ENCODE measurements at places on chromosomes 13 and 19. TPM values are rescaled to one million over a fixed set of nuclear protein-coding genes. Genes with fewer than 3 reads are reported as not detected.

DNA sequence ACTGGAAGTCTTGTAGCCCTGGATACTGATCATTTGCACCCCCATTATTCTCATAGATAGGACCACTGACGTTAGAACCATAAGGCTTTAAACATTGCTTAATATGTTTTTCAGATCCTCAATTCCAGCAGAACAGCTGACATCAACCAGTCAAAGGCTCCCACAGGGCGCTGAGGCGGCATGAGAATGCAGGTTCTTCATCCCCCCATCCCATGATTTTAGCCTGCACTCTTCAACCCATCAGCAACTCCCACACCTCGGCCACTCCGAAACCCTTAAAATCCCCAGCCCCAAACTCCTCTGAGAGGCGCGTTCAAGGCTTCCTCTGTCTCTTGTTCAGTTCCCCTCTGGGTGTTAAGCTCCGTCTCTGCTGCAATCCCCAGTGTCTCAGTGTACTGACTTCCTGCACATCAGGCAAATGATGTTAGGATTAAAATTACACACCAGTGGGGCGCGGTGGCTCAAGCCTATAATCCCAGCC is 24.3 kb upstream of the LAMP1 start:
- no peak for DNase-seq

DNA sequence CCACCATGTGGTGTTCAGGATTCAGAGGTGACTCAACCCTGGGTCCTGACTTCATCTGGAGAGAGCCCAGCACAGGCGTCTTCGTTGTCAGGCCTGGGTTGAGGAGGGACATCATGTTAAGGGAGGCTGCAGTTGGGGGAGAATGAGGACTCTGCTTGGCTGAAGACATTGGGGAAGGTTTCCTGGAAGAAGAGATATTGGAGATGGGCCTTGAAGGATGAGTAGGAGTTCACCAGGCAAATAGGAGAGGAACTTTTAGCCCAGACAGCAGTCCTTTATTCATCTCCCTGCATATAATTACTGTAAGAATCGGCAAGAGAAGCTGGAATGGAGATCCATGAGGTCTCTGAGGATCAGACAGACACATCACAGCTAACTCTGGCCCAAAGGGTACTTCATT is 38.9 kb downstream of the VAV1 start:
- no peak for DNase-seq

- DNase-seq, result no peak
These were observed 44.9 kb upstream of the DCUN1D2 start for GRCh38 chr13:113535381-113535781.

DNA sequence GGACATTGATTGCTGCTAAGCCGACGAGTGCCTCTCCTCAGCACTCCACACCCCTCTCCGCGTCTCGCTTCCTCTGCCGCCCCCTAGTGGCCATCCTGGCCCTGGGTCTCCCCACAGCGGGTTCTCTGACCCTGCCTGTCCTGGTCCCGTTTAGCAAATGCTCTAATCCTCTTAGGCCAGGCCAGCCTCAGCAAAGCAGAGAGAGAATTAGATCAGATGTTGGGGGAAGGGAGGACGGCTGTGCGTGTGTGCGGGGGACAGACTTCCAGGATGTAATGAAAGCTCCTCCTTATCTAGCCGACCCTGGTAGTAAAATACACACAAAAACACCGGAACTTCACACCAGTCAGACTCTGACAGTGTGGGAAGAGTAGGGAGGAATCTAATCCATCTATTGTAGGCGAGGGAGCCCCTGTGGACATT is 4.5 kb downstream of the TPRX2 start:
- DNase-seq, result peak; percentile 57

CEACAM5 gene
- total RNA-seq, result not detected

DNA sequence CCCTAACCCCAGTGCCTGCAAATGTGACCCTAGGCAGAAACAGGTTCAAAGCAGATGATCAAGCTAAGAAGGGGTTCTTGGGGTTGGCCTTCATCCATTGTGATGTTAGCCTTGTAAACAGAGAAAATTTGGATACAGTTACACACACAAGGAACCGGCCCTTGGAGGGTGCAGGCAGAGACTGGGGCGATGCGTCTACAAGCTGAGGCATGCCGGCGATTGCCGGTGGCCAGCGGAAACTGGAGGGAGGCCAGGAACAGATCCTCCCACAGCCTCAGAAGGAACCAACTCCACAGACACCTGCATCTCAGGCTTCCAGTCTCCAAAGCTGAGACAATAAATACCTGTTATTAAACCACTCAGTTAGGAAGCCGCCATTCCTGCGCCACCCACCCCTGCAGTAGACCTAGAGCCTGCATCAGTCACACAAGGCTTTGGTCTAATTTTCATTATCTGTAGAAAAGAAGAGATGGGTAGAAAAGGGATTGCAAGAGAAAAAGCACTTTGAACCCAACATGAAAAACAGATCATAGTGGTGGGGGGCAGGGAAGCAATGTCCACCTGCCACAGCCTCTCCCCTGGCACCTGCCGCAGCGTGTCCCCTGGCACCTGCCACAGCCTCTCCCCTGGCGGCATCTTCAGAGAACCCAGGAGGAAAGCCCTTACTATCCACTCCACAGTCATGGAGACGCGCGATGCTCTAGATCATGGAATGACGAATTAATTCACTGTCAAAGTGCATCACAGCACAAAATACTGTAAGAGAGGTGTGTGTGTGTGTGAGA is 119.7 kb upstream of the SOX1 start:
- no peak for DNase-seq

DNA sequence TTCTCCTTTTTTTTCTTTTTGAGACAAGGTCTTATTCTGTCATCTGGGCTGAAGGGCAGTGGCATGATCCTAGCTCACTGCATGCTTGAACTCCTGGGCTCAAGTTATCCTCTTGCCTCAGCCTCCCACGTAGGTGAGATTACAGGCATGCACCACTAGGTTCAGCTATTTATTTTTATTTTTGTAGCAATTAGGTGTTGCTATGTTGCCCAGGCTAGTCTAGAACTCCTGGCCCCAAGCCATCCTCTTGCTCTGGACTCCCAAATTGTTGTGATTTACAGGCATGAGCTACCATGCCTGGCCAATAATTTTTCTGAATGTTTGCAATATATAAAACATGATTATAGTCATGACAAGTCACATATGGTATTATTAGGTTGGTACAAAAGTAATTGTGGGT is 161.1 kb upstream of the ATXN8OS start:
- DNase-seq, result peak; percentile 34

DNA sequence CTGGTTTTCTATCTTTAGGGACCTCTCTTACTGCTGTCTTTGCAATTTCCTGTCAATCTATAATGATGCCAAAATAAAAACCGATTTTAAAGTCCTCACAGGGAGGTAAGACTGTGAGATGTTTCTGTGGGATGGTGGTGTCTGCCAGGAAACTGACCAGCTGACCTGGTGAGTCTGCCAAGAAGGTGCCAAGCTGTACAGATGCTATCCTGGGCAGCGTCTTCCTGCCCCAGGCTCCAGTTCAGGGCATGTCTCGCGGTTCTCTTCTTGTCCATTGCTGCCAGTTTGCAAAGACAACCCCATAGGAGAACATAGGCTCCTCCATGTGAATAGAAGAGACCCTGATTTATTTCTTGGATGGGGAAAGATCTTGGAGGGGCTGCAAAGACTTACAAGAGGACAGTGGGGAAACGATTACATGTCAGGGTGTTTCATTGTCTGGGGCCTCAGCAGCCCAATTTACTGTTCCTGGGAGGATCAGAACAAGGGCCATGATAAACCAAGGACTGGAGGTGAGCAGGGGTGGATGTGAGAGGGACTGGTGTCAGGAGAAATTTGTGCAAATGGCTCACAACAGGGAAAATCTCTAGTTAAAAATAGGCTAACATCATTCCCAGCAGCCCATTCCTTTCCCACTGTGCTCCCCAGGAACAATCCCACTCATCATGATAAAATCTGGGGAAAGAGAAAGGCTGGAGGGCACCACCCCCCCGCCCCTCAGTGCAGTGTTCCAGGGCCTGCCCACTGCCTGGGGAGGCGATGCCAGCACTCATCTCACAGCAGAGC is 42.7 kb upstream of the VSTM2B start:
- DNase-seq, result no peak

ZIK1 gene
- total RNA-seq, result 6.9 TPM

DNA sequence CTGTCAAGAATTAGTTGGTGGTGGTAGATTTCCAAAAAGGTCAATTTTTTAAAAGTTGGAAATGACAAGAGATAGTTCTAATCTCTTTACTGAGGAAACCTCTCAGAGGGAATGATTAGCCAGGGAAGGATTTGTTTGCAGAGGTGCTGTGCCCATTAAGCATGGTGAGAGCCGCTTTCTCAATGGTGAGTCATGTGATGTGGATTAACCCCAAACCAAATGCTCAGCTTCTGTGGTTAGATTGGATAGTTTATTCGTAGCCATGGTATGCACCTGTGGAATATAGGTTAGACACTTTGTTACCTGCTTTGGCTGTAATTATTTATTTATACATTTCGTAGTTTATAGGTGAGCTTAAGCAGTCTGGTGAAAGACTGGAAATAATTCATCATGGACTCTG is 7.1 kb downstream of the HNRNPM start:
- peak; percentile 39 for DNase-seq

DNA sequence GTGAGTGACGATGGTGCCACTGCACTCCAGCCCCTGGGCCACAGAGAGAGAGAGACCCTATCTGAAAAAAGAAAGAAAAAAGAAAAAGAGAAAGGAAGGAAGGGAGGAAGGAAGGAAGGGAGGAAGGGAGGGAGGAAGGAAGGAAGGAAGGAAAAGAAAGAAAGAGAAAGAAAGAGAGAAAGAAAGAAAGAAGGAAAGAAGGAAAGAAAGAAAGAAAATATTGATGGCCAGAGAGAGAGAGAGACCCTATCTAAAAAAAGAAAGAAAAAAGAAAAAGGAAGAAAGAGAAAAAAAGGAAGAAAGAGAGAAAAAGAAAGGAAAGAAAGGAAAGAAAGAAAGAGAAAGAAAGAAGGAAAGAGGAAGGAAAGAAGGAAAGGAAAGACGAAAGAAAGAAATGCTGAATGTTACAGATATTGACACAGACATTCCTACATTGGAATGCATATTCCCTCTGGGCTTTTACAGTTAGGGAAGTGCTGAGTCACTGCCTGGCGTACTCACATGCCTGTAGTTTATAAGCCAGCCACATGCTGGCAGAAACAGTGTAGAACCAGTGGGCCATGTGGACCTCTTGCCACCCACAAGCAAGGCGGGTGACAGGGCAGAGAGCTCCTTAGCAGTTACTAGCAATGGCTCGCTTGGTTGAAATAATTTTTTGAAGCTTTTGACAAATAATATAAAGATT is 34.6 kb upstream of the SLC46A3 start:
- peak; percentile 73 for DNase-seq

PROSER3 gene
- 8.0 TPM for total RNA-seq

OR7A17 gene
- total RNA-seq, result not detected

DNA sequence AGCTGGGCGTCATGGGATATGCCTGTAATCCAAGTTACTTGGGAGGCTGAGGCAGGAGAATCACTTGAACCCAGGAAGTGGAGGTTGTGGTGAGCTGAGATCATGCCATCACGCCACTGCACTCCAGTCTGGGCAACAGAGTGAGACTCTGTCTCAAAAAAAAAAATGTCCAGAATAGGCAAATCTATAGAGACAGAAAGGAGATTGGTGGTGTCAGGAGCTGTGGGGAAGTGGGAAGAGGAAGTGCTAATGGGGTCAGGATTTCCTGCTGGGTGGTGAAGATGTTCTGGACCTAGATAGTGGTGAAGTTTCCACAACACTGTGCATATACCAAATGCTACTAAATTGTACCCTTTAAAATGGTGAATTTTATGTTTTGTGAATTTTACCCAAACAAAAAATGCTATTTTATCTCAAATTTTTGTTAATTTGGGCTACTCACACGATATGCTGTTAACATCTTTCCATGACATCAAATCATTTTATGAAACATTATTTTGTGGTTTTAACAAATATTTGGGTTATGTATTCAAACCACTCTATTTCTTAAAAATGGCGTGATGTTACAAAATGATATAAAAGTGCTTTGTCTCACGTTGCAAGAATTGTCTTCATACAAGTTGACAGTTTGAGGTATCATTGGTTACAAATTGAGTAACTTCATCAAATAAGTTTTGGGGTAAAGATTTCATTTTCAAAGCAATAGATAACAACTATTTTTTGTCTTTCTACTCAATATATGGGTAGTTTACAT is 7.4 kb upstream of the CYP4F3 start:
- no peak for DNase-seq

TPTE2 gene
- not detected for total RNA-seq

UNC13A gene
- total RNA-seq, result 0.06 TPM

KLK2 gene
- not detected for total RNA-seq

DNA sequence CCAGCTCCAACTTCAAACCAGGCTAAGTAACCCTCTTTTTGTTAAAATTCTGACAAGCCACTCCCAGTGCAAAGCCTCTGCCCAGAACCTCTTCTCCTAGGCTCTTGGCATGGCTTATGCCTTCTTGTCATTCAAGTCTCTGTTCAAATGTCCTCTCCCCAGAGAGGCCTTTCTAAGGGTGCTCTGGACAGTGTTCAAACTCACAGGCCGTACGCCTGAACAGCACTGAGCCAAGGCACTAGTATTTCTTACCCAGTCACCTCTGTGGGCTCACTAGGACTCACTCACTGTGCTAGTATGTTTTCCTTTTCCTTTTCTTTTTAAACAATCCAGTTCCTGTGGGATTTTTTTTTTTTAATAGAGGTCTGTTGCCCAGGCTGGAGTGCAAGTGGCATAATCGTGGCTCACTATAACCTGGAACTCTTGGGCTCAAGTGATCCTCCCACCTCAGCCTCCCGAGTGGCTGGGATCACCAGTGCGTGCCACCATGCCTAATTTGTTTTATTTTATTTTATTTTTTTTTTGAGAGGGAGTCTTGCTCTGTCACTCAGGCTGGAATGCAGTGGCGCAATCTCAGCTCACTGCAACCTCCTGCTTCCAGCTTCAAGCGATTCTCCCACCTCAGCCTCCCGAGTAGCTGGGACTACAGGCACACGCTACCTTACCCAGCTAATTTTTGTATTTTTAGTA is 2.3 kb upstream of the ASF1B start:
- DNase-seq, result peak; percentile 22

DNA sequence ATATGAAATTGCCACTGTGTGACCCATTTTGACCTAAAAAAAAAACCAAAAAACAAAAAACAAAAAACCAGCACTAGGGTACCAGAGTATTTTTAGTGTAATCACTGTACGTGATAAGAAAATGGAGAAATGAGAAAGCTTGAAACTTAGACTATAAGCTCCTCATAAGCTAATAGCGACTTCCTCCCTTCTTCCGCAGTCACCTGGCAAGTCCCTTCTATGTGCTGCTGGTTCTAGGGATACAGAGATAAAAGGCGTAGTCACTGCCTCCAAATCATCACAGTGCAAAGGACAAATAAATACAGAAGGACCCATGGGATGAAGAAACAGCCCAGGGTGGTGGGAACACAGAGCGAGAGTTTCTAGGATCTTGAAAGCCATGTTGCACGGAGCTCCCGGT is 190.3 kb downstream of the TM9SF2 start:
- no peak for DNase-seq

- no peak for DNase-seq
These were observed 66.6 kb upstream of the ZNF527 start for GRCh38 chr19:37304190-37304883.

- no peak for DNase-seq
These were observed 69.0 kb upstream of the C1QTNF9B start for GRCh38 chr13:23966221-23966690.

GRCh38 chr19:33887891-33888290 is 91.2 kb downstream of the KCTD15 start:
- no peak for DNase-seq
